Motor neuron (in vitro differentiated cells): ENCODE measurements at places on chromosomes 3 and 15.

GRCh38 chr3:134136604-134137003 lies 106.9 kb upstream of the SLCO2A1 start:
- ATAC-seq, result no peak

- peak; percentile 92 for ATAC-seq
Measured at GRCh38 chr15:89143503-89144162, 55.4 kb downstream of the ABHD2 start.

DNA sequence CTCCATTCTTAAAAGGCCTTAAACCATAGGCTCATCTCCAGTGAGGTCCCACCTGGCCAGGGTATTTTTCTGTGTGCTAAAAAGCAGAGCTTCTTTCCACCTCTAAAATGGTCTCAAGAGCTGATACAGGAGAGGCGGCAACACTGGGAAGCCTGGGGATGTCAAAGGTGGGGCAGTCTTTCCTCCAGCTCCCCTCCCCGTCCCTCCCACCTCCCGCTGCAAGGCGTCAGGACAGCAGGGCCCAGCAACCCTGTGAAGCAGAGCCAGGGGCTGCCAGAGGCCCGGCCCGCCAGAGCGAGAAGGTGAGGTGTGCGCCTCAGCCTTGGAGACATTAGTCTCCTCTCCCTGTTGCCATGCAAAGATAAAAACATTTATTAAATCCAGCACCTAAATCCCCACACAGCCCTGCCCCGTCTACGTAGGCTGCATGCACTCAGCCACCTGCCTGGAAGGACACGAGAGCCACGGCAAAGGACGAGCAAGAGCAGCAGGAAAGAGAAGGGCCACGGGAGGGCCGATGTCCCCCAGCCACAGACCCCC lies 75.6 kb downstream of the FAM174B start:
- ATAC-seq, result no peak

- no peak for ATAC-seq
Measured at GRCh38 chr15:80473286-80474223, 69.4 kb downstream of the ARNT2 start.

GRCh38 chr15:94230883-94231722 lies at the start of gene MCTP2:
MCTP2 (plus strand) TSS chr15:94231561; CDS start chr15:94298266, 66,705 bp downstream.
- peak; percentile 97 for ATAC-seq

GRCh38 chr3:13626396-13626795 lies 77.5 kb downstream of the FBLN2 start:
- no peak for ATAC-seq

- ATAC-seq, result no peak
Measured at GRCh38 chr15:42141795-42142667, 14.4 kb downstream of the PLA2G4F start.

DNA sequence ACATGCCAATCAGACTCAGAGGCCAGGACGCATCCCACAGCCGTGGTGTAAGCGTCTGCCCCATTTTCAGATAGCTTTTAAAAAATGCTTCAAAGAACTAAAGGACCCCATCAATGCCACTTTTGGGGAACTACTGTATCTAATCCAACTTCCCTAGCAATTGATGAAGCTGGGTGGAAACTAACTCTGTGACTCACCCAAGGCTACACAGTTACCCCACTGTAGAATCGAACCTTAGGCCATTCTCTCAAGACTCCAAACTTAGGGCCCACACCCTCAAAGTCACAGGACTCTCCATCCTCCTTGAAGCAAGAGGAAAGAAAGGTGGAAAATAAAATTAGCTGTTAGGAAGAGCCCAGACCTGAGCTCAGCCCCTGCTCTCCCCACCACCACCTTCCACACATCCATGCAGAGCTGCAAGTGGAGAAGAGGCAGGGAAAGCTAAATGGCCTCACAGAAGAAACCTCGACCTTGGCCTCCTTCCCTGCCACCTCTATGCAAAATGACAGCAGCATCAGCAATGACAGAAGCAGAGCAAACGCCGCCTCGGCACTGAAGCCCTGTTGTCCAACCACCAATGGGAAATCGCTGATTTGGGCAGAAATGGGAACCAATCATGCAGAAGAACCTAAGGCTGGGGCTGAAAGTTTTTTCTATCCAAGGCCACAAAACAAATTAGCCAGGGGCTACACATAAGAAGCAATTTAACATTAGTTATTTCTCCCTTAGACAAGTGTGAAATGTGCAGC lies 22.2 kb downstream of the ANP32A start:
- no peak for ATAC-seq

- no peak for ATAC-seq
Measured at GRCh38 chr3:172800156-172800555, 49.6 kb downstream of the ECT2 start.

DNA sequence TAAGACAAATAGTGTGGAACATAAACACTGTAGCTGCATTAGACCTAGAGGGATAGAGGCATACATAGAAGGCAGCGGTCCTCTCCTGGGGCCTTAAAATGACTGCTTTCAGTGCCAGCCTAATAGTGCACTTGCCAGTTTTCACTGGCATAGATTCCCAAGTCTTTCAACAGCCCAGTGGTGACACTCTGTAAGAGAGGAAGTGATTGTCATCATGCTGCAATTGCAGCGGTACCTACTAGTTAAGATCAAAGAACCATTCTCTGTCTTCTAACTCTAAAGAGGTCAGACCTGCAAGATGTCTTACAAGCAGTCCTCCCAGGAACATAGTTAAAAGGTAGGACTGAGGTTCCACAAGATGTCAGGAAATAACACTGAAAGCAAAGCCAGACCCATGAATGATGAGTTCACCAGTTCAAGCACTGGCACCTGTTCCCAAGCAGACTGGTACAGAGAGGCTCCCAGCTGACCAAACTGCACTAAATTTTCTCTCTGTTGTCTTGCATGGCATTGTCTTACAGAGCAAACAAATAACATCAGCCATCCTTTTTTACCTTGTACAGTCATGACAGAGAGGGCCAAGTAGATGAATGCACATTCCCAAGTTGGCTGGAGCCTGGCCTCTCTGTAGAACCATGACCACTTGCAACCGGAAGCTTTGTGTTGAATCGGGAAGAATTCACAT lies 100.5 kb upstream of the SKOR1 start:
- ATAC-seq, result no peak

GRCh38 chr3:143586576-143586975 lies 261.7 kb downstream of the SLC9A9 start:
- no peak for ATAC-seq

DNA sequence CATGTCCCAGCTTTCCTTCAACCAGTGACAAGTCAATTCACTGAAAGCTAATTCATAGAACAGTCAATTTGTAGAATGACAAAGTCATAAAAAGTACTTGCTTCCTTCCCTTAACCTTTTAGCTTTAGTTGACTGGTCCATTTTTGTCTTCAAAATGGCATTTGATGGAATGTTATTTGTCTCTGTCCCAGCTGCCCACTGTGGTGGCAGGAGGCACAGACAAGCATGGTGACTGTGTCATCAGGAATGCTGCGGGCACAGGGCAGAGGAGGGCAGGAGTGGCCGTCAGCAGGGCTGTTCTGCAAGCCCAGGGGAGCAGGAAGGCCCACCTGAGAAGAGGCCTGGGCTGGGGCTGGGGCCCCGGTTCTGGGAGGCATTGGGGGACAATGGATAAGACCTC lies 10.0 kb downstream of the IQSEC1 start:
- no peak for ATAC-seq

DNA sequence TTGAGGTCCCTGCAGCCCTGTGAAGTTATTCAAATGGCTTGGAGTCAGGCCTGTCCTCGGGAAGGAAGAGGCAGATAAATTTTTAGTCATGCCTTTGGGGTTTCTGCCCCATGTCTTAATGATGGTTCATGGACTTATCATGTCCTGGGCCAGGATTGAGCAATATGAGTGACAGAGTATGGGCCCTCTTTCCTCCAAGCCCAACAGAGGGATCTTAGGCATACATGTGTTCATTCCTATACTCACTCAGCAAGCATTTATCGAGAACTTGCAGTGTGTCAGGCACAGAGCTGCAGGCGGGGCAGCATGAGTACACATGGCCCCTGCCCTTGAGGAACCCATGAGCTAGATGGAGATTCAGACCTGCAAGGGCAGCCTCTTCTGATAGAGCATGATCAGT lies 6.2 kb downstream of the ESYT3 start:
- peak; percentile 15 for ATAC-seq

DNA sequence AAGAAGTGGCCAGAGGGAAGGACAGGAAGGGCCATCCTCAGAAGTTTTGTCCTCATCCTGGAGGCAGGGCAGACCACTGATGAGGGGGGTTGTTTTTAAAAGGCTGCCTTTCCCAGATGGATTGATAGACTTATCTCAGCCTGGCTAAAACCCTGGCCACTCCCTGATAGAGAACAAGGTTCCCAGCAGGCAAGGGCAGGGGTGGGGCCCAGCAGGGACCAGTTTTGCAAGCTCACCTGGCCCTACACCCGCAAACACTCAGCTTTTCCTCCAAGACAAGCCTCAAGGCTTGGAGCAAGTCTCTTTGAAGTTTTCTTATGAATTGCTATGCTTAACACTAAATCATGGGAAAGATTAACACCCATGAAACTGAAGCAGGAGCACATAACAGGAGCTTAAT lies 9.1 kb downstream of the LIPC start:
- peak; percentile 10 for ATAC-seq

- no peak for ATAC-seq
Measured at GRCh38 chr3:54235998-54236397, 113.6 kb downstream of the CACNA2D3 start.

- ATAC-seq, result no peak
Measured at GRCh38 chr15:48798319-48798718, 12.6 kb downstream of the CEP152 start.

- peak; percentile 16 for ATAC-seq
Measured at GRCh38 chr3:53800041-53800906, 45.9 kb downstream of the CHDH start.

GRCh38 chr15:55737373-55737772 lies 5.6 kb downstream of the PRTG start:
- peak; percentile 88 for ATAC-seq

DNA sequence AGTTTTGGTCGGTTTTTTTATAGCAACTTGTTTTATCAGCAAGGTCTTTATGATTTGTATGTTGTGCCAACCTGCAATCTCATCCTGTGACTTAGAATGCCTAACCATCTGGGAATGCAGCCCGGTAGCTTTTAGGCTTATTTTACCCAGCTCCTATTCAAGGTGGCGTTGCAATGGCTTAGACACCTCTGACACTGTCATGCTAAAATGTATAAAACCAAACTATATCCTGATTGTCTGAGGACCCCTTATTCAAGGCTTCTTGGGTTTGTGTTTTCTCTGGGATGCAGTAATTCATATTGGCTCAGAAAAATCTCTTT lies 209.0 kb upstream of the ALCAM start:
- no peak for ATAC-seq

DNA sequence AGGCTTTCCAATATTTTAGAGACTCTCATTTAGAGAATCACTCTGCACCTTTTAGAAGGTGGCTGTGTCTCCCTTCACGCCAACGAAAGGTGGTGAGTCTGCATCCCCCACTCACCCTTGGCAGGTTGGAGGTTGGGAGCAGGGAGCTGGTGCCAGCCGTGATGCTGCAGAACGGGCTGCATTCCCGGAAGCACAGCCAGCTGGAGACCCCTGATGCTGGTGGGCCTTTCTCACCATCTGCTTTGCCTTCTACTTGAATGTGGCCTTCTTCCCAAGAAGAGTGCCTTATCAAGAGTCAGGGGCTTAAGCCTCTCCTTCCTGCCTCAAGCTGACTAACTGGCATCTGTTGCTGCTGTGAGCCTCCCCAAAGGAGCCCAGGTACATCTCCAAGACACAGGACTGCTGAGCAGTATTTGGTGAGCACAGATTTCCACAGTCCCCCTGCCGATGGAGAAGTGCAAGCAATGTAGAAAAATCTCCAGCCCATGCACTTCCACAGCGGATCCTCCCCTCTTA lies 17.7 kb upstream of the HEG1 start:
- ATAC-seq, result no peak

DNA sequence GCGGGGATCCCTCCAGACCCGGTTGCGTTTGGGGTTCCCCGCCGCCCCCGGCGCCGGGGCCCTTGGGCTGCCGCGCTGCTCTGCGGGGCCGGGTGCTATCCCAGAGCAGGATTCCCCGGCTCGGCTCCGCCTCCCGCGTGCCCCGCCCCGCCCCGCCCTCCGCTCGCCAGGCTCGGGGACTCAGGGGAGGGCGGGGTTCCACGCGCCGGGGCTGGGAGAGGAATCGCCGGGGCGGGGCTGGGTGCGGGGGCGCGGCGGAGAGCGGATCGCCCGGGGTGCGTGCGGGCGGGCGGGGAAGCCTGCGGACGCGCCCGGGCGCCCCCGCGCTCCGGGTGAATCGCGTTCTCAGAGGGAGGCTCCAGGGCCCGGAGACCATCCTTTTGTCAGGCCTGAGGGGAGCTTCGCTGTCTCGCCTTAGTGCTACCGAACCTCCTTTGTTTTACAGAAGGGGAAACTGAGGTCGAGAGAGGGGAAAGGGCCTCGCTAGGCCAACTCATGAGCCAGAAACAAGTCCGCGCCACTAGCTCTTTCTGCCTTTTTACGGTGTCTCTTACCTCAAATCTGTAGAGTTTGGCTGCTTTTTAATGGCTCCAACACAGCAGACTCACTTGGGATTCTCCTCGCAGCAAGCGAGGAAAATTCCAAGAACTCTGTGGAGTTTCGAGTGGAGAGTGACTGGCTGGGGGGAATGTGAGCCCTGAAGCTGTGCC lies at the start of gene TMEM158:
TMEM158 (minus strand) TSS at position 82 of the 710 bp plus-strand sequence. CDS start 260 bp downstream, outside the sequence.
- ATAC-seq, result peak; percentile 81

GRCh38 chr3:188113756-188114155 lies 40.2 kb upstream of the LPP start:
- no peak for ATAC-seq
